NCI-H1930 (cell line): ENCODE measurements at places on chromosomes 5 and 9.

DNA sequence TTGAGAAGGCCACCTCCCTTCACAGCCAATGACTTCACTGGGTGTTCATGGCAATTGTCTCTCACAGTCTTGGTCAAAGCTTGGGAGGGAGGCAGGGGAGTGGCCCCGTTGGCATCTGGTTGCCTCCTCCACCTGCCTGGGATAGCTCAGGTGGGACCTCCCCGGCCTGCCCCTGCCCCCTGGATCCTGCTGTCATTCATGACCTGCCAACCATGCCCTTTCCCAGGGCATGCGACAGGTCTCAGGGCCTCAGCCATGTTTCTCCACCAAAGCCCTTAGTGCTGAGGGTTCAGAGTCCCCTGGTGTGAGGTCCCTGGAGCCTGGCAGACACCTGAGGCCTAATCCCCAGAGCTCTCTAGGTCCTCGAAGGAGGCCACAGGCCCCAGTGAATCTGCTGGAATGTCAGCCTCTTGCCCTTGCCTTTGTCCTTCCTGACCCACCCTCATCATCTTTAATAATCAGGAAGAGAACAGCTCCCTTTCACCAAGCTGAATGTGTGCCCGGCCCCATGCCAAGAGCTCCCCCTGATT lies 5.6 kb downstream of the DAB2IP start:
- no peak for DNase-seq

- no peak for DNase-seq
Measured at GRCh38 chr5:132254321-132254977, 3.0 kb upstream of the PDLIM4 start.

- no peak for DNase-seq
Measured at GRCh38 chr9:34413231-34413852, 36.6 kb upstream of the MYORG start.

DNA sequence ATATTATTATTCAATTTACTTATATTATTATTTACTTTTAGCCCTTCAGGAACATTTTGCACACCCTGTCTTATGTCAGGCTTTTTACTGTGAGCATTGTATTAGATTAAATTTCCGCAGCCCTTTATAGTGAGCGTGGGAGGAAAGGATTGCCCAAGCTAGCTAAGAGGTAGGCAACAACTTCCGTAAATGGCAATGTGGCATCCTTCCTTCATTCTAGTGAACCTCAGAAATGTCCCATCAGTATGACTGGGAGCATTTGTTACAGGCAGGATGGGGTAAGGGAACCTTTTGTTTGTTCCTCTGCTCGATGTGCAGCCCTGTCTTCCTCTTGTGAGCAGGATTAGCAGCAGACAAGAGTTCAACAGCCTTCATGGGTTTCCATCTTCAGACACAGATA lies 6.2 kb upstream of the CD180 start:
- DNase-seq: no peak

DNA sequence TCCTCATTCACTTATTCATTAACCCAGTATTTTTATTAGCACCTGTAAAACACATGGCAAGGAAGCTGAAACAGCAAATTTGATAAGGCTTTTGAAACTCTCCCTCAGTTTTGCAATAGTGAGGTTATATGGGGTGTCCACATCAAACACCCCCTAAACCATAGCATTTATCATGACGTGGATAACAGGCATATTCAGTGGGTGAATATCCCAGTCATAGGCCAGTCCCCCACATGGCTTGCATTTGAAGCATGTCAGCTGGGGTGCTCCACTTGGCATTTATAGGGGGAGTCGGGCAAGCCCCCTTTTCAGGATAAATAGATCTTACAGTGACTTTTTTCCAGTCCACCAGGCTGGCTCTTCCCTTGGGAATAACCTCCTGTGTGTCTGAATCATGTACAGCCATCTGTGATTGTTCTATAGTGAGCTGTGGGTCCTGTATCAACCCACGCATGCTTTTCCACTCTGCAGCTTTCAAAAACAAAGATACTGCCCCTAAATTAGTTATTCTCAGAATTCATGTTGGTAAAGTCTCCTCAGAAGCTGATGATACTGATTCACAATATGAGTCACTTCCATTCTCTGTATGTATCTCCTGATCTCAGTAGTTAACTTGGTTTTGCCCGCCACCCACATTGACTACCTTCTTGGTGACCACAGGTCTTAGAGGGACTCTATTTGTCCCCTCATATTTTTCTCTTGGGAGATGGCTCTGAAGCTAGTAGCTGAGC lies 84.4 kb upstream of the SPIN1 start:
- no peak for DNase-seq

- no peak for DNase-seq
Measured at GRCh38 chr5:74556631-74557595, 83.6 kb downstream of the ENC1 start.

- no peak for DNase-seq
Measured at GRCh38 chr5:146645342-146645741, 129.4 kb upstream of the GPR151 start.
